ENCODE measurements at places on chromosomes 5 and 9. TPM values are rescaled to one million over a fixed set of nuclear protein-coding genes. Genes with fewer than 3 reads are reported as not detected.
A peak's percentile ranks its signal among the peaks of the same experiment; 100 is the strongest.

DNM1 gene
- 58.0 TPM for total RNA-seq

PRSS3 gene
- not detected for total RNA-seq

GRCh38 chr5:39521940-39522590, 97.3 kb upstream of the DAB2 start:
- no peaks in the 10 kb centered on the region for H3K27me3 ChIP-seq
- no peak overlapping the region for H3K4me3 ChIP-seq
- no peaks in the 10 kb centered on the region for H3K36me3 ChIP-seq
- peaks cover 4% of the 10 kb centered on the region for H3K4me1 ChIP-seq

- no peak overlapping the region for H3K4me3 ChIP-seq
- no peak overlapping the region for H3K27ac ChIP-seq
- DNase-seq = no peak
- H3K27me3 ChIP-seq = no peaks in the 10 kb centered on the region
- H3K36me3 ChIP-seq = peaks cover 8% of the 10 kb centered on the region
Measured at GRCh38 chr9:115810166-115810565, 343.4 kb upstream of the PAPPA start.

DNA sequence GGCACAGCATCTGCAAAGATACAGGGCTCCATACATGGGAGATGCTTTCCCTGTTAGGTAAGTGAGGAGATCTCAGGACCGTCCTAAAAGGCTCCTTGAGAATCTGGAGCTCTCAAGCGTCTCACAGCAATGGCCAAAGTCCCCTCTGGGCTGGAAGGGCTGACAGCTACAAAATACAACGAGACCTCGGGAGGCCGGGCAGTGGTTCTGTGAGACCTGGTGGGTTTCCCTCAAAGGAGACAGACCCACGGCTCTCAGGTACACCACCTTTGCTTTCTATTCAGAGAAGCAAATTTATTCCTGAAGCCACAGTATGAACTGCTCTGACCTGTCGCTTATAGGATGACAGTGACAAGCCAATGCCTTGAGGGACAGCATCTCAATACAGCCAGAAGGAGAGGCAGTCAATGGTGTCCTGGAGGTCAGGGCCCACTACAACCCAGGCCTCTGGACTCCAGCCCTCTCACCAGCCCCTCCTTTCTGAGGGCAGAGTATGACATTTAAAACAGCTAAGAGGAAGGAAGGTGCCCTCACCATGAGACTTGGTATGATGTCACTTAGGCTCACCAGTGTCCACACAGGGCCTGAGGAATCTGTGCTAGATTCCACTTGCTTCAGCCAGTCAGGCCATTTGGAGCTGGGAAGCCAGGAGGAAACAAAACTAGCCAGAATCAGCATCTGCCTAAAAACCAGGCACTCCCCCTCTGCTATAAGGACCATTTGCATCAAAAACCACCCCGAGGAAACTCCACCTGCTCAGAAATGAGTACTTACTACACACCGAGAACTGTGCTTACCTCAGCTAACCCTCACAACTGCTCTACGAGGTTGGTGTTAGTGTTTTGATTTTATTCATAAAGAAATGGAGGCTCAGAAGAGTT, 86.5 kb upstream of the FSTL4 start:
- no peaks in the 10 kb centered on the region for H3K27me3 ChIP-seq
- H3K4me3 ChIP-seq = no peak overlapping the region
- no peak overlapping the region for H3K27ac ChIP-seq
- no peaks in the 10 kb centered on the region for H3K4me1 ChIP-seq
- H3K36me3 ChIP-seq = no peaks in the 10 kb centered on the region

OTP gene
- not detected for total RNA-seq

DNA sequence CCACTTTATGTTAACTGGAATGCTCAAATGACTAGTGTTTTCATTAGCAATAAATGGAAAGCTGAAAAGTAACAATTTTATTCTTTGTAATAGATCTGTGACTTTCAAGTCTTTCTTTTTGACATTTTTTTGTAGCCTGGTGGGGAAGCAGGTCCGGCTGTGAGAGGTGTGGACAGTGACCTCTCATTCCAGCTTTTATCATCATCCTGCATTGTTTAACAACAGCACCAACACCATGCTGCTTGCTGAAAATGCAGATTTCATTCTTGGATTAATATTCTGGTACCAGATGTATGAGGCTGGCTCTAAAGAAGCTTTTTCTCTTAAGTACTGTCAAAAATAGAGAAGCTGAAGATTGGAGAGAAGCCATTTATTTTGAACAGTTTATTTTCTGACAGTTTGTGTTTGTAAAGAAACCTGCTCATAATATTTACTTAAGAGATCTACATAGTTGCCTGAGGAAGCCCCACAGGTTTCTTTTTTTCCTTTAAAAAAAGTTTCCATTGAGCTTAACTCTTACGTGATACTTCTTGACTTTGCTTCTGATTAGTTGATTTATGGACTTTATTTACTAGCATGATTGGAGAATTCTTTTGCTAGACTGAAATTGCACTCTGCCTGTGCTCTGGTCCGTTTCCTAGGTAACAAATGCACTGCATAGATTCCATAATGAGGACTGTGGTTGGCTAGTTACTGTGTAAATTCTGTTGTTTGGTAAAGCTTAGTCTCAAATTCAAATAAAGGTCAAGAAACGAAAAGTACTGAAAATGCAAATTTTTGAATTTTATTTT, 3.4 kb downstream of the KIAA1958 start:
- no peak overlapping the region for H3K27ac ChIP-seq
- no peaks in the 10 kb centered on the region for H3K27me3 ChIP-seq
- H3K4me3 ChIP-seq = peak overlapping the region; percentile 62
- no peak for DNase-seq

RC3H2 gene
- total RNA-seq = 49.0 TPM

- no peaks in the 10 kb centered on the region for H3K4me1 ChIP-seq
- H3K4me3 ChIP-seq = no peak overlapping the region
- H3K27me3 ChIP-seq = no peaks in the 10 kb centered on the region
- DNase-seq = no peak
- H3K36me3 ChIP-seq = peaks cover 9% of the 10 kb centered on the region
Measured at GRCh38 chr5:9112520-9113291, 433.2 kb downstream of the SEMA5A start.

GRCh38 chr9:87062746-87063145, 115.4 kb upstream of the GAS1 start:
- no peaks in the 10 kb centered on the region for H3K27me3 ChIP-seq
- no peaks in the 10 kb centered on the region for H3K36me3 ChIP-seq
- no peak for DNase-seq
- H3K4me3 ChIP-seq = no peak overlapping the region
- H3K27ac ChIP-seq = no peak overlapping the region

GRCh38 chr5:43036409-43036808, 3.7 kb downstream of the ANXA2R start:
- no peak overlapping the region for H3K27ac ChIP-seq
- H3K4me1 ChIP-seq = peaks cover 2% of the 10 kb centered on the region
- H3K36me3 ChIP-seq = no peaks in the 10 kb centered on the region
- H3K27me3 ChIP-seq = peaks cover 78% of the 10 kb centered on the region

GRCh38 chr9:6029604-6030274, 14.3 kb upstream of the RANBP6 start:
- no peak overlapping the region for H3K27ac ChIP-seq
- no peaks in the 10 kb centered on the region for H3K27me3 ChIP-seq
- no peak for DNase-seq
- no peak overlapping the region for H3K4me3 ChIP-seq
- H3K4me1 ChIP-seq = no peaks in the 10 kb centered on the region
- no peaks in the 10 kb centered on the region for H3K36me3 ChIP-seq

GRCh38 chr9:130182381-130182909, 10.2 kb downstream of the NCS1 start:
- H3K4me1 ChIP-seq = peaks cover 3% of the 10 kb centered on the region
- no peaks in the 10 kb centered on the region for H3K27me3 ChIP-seq
- H3K4me3 ChIP-seq = no peak overlapping the region
- no peak overlapping the region for H3K27ac ChIP-seq
- H3K36me3 ChIP-seq = no peaks in the 10 kb centered on the region
- no peak for DNase-seq

DNA sequence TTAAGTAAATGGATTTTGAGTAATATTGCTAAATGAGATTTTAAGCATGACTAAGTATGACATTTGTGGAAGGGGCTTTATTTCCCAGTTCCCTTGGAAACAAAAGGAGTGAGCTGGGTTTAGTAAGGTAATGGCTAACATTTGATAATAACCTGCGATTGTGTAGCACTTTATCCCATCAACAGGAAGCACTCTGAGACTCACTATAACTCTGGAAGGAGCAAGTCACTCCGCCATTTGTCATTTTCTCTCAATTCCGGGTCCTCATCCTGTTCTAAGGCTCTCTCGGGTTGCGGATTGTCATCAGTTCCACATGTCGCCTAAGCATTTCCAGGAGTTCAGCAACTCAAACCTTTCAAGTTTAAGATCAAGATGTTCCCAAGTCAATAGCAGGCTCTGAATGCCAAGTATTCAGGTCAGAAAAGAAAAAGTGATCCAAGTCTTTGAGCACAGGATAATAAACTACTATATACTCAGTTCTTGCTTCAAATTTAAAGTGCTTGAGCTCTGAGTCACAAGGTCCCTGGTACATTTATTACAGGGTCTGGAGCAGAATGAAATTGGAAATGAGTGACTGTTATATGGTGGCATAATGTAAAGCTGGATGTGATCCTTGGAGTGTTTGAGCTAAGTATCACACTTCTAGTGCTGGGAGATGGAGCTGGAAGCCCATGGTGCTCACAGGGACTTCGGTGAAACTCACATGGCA, 39.3 kb downstream of the CAPSL start:
- no peak overlapping the region for H3K27ac ChIP-seq
- H3K36me3 ChIP-seq = no peaks in the 10 kb centered on the region
- no peaks in the 10 kb centered on the region for H3K4me1 ChIP-seq

MTX3 gene
- 24.1 TPM for total RNA-seq

BRD8 gene
- total RNA-seq = 67.9 TPM

HMHB1 gene
- total RNA-seq = not detected

GRCh38 chr5:35988529-35988928, 2.7 kb downstream of the UGT3A1 start:
- no peak overlapping the region for H3K4me3 ChIP-seq
- H3K4me1 ChIP-seq = no peaks in the 10 kb centered on the region
- no peak for DNase-seq
- H3K27ac ChIP-seq = no peak overlapping the region
- H3K36me3 ChIP-seq = no peaks in the 10 kb centered on the region

DNA sequence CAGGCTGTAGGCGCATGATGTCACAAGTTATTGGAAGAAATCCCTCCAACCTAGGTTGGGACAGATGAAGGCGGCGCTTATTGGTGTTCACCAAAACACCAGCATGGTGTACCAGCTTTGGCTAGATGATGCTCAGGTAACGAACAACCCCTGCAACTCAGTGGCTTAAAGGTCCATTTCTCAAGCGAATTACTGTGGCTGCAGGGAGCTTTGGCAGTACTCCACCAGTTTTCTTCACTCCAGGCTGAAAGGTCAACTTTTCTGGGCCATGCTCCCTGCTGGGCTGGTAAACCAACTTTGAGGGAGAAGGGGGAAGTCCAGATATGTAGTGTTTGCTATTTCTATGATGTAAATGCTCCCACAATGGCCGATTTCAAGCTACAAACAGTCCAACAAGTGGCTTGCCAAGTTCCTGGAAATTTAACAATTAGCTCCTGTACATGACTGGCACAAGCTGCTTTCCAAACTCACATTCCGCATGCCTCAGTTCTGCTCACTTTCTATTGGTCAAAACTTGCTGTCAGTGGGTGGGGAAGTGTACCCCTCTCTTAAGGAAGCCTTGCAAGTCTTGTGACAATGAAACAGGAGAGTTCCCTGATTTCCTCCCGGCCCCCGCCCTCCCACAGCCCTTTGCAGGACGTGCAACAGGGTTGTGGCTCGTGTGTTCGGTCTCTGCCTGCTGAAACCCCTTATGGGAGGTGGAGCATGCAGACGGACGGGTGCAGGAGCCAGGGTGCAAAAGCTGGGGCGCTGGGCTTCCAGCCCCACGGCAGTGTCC, 588 bp upstream of the ZBED3 start:
- H3K4me3 ChIP-seq = peak overlapping the region; percentile 95
- no peak overlapping the region for H3K27ac ChIP-seq
- H3K36me3 ChIP-seq = peaks cover 17% of the 10 kb centered on the region
- peaks cover 5% of the 10 kb centered on the region for H3K4me1 ChIP-seq

- no peaks in the 10 kb centered on the region for H3K36me3 ChIP-seq
- H3K27me3 ChIP-seq = no peaks in the 10 kb centered on the region
- no peak overlapping the region for H3K27ac ChIP-seq
- no peak for DNase-seq
- no peak overlapping the region for H3K4me3 ChIP-seq
Measured at GRCh38 chr9:79665931-79666330, 94.2 kb downstream of the TLE4 start.

GRCh38 chr5:128669803-128670202, 131.8 kb upstream of the FBN2 start:
- H3K27me3 ChIP-seq = no peaks in the 10 kb centered on the region
- H3K36me3 ChIP-seq = no peaks in the 10 kb centered on the region
- H3K27ac ChIP-seq = no peak overlapping the region
- no peak for DNase-seq
- H3K4me3 ChIP-seq = no peak overlapping the region
- H3K4me1 ChIP-seq = peaks cover 5% of the 10 kb centered on the region

DNA sequence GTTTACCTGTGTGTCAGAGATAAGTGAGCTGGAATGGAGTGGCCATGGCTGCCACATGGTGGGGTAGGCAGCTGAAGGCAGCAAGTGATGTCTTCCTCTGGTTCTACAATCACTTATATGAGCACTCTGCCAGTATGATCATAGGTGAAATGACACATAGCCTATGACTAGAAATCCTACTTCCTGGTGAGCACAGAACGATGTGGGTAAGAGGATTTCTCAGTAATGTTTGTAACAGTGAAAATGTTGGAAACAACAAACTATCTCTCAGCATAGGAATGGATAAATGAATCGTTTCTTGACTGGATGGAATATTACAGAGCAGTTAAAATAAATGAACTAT, 187.0 kb upstream of the S1PR3 start:
- DNase-seq = no peak
- no peaks in the 10 kb centered on the region for H3K36me3 ChIP-seq
- H3K4me1 ChIP-seq = no peaks in the 10 kb centered on the region
- H3K27ac ChIP-seq = no peak overlapping the region
- H3K27me3 ChIP-seq = no peaks in the 10 kb centered on the region

CCDC183 gene
- total RNA-seq = 1.1 TPM

- no peaks in the 10 kb centered on the region for H3K4me1 ChIP-seq
- 0 out of 2 replicates have a peak, but pooled peaks cover 1% of the 10 kb centered on the region for H3K27me3 ChIP-seq
- no peaks in the 10 kb centered on the region for H3K36me3 ChIP-seq
- DNase-seq = no peak
Measured at GRCh38 chr9:125739436-125739835, 7.7 kb upstream of the PBX3 start.

Measured in H9 (cell line).